Activated T-helper 2 cell treated with anti-CD3 and anti-CD28 coated beads, Interferon-gamma antibody, Interleukin-2, Interleukin-4, amounts not matched to agents 10 μg/mL and 5 μg/mL and 100 μg/mL, durations not matched to agents 14 hours and 24 hours and 36 hours (primary cell): ENCODE measurements at places on chromosomes 5 and 9.

DNA sequence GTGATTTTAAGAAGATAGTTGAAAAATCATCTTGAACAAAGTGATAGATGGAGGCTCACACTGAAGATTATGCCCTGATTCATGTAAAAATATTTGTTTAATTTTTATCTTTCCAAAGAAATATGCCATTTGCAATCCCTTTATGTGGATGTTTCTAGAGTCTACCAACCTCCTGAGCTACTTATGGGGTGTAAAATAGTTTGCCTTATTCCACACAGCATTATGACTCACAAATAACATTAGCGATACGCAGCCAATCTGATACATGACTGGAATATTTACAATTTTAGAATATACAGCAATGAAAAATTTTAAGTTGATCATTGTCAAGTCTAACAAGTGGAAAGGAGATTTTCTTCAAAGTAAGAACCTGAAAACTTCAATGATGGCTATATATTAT lies 327.5 kb downstream of the EDIL3 start:
- no peak for DNase-seq

- DNase-seq, result no peak
These were observed 195.1 kb downstream of the PCSK5 start for GRCh38 chr9:76085596-76085995.

DNA sequence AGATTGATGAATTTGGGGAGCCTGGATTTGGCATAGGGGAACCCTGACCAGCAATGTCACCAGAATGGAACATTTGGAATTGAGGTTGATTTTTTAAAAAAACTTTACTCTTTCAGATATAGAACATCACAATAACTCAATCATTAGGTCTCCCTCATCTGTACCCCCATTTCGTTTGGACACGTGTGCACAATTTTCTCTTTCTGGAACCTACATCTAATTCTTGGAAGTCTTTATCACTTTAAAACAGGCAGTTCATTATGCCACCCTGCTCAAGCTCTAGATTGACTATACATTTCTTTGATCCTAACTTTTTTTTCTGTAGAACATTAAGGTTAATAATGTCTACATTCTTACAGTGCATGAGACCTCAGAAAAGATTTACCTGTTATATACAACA lies 3.7 kb upstream of the SSBP2 start:
- DNase-seq, result no peak

GRCh38 chr9:134396825-134397224 lies 70.6 kb downstream of the RXRA start:
- no peak for DNase-seq

DNA sequence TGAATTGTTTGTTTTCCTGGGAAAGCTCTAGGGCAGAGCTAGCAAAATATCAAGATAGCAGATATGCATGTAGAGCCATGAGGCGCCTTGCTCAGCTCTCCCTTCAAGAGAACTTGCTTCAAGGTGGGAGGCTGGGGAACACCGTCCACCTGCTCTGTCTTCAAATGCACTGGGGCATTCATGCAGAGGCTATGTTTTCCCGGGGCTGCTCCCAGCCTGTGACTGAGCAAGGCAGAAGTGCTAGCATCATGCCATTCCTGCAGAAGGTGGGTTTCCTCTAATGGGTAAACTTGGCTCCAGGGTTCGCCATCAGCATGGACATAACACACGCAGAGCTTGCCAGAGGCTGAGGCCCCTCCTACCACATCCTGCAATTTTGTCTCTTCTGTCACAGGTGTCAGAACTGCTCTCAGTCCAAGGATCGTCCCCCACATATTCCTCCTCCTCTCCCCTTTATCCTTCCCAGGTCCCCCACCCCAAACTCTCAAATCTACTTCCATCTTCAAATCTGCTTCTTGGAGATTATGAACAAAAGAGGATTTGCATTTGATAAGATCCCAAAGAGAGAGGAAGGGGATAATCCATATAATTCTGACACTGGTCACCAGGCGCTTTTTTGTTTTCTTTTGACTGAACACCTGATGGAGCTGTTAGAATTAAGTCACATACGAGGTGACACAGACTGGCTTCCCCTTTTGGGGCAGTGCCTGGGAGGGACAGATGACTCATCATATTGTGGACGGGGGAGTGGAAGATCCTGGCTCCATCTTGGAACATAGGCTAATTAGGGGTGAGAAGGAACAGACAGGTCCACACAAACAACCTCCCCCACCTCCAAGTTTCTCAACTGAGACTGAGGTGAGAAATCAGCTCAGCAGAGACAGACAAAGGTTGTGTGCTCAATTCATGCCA lies 85.0 kb upstream of the TAF11L2 start:
- no peak for DNase-seq

- no peak for DNase-seq
These were observed 140.1 kb downstream of the GRIA1 start for GRCh38 chr5:153630546-153630945.

- no peak for DNase-seq
These were observed 20.6 kb upstream of the CAAP1 start for GRCh38 chr9:26913138-26913668.

DNA sequence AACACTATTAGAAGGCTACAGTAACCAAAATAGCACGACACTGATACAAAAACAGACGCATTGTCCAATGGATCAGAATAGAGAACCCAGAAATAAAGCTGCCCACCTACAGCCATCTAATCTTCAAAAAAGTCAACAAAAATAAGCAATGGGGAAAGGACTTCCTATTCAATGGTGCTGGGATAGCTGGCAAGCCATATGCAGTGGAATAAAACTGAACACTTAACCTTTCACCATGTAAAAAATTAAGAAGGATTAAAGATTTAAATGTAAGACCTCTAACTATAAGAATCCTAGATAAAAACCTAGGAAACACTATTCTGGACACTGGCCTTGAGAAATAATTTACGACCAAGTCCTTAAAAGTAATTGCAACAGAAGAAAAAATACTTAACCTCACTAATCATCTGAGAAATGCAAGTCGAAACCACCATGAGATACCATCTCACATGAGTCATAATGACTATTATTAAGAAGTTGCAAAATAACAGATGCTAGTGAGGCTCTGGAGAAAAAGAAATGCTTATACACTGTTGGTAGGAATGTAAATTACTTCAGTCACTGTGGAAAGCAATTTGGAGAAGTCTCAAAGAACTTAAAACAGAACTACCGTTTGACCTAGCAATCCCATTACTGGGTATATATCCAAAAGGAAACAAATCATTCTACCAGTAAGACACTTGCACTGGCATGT lies 203.3 kb upstream of the CDH9 start:
- DNase-seq, result no peak

- peak; percentile 57 for DNase-seq
These were observed 547 bp downstream of the NIPBL start for GRCh38 chr5:36876965-36877666.

DNA sequence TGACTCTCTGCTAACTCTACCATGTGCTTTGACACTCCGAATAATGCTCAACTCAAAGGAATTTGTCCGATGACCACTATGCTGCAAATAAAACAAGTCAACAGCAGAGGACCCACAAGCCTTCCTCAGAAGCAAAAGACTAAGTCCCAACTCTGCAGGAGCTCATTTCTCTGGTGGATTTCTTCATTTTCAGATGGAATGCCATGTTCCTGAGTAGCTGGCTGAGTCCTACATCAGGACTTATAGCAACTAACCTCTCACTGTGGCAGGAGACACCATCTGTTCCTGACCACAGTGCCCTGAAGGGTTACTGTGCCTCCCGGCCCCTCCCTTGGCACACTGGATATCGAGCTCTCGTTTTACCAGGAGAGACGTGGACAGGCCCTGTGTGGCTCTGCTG lies 20.8 kb downstream of the LHFPL2 start:
- no peak for DNase-seq

DNA sequence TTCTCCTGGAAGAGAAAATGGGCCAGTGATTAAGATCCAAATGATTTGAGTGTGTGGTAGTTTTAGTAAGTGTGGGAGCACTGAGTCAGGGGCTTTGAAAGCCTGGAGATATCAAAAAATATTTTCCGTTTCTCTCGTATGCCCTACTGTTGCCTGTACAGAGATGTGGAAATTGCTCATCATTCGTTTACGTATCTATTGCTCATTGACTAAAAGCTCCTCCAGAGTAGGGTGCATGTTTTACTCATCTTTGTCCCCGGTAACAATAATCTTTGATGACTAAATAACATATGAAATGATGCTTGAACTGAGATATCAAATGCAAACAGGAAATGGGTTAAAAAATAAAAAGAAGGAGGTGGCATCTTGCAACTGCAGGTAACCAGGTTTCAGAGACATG lies 114.2 kb upstream of the FST start:
- DNase-seq, result no peak

DNA sequence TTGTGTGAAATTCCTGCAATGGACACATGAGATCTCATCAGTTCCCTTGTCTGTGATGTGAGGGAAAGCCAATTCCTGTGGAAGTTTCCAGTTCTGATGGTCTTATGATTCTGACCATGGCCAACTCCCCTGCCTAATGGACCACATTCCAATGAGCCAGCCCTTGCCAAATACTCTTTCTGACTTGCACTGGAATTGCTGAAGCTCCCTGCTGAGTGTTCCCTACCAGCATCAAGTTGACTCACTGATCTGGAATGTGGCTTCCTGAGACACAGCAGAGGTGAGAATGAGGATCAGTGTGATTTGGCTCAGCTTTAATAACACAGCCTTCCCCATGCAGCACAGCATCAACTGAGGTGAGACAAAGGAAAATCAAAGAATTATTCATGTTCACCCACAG lies 427.8 kb downstream of the KDM4C start:
- DNase-seq, result no peak

- DNase-seq, result no peak
These were observed 20.3 kb downstream of the RABGAP1 start for GRCh38 chr9:122961139-122961538.

DNA sequence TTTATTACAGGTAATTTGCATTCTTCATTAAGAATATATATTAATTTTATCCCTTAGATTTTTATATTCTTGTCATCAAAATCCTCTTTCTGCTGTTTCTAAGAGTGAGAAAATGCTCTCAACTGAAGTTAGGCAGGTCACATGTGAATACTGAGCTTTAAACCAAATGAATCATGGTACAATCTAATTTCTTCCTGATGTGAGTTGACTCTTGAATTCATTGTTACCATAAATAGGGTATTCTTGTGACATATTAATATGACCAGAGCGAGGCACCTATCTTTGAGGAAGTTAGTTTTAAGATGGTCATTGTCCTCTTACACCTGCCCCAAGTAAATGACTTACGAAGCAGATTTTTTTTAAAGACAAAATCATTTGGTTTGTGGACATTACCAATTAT lies 17.4 kb downstream of the C9orf85 start:
- no peak for DNase-seq

DNA sequence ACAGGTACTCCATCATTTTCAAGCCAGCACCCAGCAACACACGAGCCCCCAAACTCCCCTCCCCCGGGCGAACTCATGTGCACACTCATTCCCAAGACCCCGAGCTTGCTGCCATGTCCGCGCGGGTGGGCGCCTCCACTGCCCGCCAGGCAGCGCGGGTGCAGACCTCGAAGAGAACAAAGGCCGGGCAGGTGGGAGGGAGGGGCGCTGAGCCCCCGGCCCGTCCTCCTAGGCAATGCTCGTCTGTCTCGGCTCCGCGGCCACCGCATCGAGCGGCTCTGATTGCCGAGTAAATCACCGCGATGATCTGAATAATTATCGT lies 47.1 kb upstream of the PSD2 start:
- no peak for DNase-seq

GRCh38 chr9:97554566-97555075 lies 53.2 kb downstream of the TMOD1 start:
- DNase-seq, result no peak

- DNase-seq, result no peak
These were observed 115.4 kb downstream of the ZNF608 start for GRCh38 chr5:124630767-124631704.

DNA sequence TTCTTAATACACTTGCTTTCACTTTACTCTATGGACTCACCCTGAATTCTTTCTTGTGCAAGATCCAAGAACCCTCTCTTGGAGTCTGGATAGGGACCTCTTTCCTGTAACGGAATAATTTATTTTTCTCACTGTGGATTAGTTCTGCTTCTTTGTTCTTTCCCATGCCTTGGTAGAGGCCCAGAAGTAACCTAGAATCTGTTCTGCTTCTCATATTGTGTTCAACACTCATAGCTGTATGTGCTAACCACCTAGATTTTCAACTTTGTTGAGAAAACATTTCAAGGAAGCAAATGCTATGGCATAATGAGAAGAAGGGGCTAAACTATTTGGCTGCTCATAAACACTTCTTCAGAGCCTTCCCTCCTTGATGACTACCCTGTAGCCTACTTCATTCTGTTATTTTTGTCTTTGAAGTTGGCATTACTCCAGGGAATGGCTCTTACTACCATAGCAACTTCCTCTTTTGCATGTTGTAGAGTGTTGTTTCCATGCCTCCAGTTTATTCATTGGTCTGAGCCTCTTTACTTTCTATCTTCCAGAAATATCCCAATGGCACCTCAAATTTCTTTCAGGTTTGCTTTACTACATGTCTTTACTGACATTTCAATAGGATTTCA lies 74.3 kb downstream of the KIAA0825 start:
- DNase-seq, result no peak

DNA sequence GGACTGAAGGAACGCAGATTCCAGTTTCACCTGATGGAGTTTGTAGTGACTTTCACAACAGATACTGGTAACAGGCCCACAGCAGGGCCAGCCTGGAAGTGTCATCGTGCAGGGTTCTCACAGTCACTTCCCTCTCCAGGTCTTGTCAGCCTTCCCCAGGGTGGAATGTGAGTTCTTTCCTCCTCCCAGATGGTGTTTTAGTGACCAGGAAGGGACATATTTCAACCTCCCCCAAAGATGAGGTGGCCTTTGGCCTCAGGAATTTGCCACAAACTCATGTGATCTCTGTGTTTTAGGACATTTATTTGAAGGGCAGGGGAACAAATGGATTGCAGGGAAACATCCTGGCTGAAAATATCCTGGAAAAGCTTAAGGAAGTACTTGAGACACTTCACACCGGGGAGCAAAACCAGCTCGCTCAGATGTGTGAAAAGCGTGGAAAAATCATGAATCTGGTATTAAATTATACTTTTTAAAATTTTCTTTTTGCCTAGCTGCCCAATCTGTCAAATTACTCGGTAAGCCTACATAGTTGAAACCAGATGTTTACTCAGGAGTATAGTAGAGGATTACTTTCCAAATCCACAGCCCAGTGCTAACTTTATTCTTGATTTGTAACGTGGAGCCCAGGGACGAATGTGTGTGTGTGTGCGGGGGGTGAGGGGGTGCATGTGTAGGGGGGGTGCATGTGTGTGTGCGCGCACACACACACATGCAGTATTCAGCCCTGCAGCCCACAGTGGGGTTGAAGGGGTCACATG lies 66.8 kb downstream of the PTPDC1 start:
- no peak for DNase-seq

- DNase-seq, result no peak
These were observed 36.8 kb downstream of the UGT3A2 start for GRCh38 chr5:36029914-36030313.

GRCh38 chr9:99509900-99510535 lies 287.9 kb downstream of the SEC61B start:
- DNase-seq, result no peak

GRCh38 chr5:150412319-150413175 lies at the start of gene CD74:
Gene CD74, minus strand, starts transcription at chr5:150412910. Its CDS starts 161 bp downstream, at chr5:150412749.
- peak; percentile 90 for DNase-seq
